ENCODE measurements at places on chromosomes 16 and 17.

GRCh38 chr16:79186196-79186595, 414.3 kb downstream of the MAF start:
- no peak for DNase-seq

DNA sequence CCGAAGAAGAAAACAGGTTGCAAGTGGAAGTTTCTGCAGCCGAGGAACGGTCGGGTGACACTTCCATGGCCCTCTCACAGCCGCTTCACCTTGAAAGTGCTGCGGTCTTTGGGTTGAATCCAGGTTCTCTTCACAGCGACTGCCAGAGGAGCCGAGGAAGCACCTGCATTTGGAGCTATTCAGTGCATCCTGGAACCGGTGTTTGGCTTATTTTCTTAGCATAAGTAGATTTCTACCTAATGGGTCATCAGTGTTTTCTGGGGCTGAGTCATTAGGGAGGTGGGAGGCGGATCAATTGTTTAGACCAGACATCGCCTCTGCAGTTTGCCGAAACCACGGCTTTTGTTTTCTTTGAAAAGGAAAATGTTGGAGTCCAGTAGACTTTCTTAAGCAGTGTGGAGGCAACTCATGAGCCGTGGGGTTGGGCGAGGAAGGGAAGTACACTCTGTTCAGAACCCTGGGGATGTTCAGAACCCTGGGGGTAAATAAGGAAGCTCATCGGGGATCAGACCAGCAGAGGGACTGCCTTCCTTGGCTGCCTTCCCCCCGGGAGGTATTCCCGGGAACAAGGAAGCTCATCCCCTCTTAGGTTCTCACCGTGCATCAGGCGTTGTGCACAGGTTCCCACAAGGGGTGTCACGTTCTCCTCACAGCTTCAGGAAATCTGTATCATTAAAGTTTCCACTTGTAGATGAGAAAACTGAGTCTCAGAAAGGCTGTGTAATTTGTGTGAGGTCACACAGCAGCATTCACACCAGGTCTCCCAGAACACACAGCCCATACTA, 361.5 kb downstream of the SNX29 start:
- no peak for DNase-seq

DNA sequence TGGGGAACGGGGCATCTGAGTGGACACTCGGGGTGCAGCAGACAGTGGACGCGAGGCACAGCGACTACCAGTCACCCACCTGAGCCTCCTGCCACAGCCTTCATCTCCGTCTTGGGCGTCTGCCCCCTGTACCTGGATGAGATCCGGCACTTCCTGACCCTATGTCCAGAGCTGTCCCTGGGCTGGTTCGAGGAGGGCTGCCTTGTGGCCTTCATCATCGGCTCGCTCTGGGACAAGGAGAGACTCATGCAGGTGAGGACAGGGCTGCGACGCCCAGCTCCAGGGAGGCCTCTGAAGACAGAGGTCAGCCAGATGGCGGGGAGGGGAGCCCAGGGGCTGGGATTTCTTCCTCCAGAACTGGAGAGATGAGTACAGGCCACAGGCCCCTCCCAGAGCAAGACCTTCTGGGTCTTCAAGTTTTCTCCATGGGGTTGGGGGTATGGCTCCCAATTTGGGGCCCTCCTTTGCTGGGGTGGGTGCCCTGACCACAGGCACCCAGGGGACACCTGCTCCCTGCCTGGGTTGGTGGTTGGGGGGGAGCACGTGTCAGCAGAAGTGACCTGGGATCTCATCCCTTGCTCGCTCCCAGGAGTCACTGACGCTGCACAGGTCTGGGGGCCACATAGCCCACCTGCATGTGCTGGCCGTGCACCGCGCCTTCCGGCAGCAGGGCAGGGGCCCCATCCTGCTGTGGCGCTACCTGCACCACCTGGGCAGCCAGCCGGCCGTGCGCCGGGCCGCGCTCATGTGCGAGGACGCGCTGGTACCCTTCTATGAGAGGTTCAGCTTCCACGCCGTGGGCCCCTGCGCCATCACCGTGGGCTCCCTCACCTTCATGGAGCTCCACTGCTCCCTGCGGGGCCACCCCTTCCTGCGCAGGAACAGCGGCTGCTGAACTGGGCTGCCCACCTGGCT, 1.9 kb downstream of the AANAT start:
- no peak for DNase-seq

DNA sequence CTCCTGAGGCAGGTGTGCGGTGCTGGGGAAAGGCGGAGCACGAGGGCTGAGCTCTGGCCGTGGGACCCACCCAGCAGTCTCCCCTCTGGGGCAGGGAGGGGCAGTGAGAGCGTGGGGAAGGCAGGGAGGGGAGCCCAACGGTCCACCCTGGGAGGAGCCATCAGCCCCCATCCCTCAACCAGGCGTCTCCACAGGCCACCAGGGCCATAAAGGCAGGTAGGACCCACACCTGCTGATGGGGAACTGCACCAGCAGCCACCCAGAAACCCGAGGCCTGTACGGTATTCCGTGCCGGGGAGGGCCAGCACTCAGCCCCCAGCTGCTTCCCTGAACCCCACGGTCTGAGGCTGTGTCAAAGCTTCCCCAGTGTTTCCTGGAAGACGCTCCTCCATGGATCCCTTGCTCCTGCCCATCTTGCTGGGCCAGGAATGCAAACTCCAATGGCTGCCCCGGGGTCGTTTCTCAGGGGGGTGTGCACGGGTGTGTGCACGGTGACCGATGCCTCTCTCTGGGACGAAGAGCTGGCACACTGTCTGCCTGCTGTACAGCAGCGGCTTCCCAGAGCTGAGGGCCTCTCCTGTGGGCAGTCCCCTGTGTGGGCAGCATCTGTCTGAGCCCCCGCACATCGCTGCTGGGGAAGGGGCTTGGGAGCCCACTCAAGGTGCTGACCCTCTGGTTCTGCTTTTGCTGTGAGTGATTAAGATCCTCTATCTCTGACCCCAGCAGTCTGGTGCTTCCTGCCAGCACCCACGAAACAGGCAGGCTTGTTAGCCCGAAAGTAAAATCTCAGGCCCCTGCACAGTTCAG, 17.2 kb upstream of the METRNL start:
- peak; percentile 67 for DNase-seq

- peak; percentile 80 for DNase-seq
These were observed 155.6 kb upstream of the PLCG2 start for GRCh38 chr16:81623365-81624102.

DNA sequence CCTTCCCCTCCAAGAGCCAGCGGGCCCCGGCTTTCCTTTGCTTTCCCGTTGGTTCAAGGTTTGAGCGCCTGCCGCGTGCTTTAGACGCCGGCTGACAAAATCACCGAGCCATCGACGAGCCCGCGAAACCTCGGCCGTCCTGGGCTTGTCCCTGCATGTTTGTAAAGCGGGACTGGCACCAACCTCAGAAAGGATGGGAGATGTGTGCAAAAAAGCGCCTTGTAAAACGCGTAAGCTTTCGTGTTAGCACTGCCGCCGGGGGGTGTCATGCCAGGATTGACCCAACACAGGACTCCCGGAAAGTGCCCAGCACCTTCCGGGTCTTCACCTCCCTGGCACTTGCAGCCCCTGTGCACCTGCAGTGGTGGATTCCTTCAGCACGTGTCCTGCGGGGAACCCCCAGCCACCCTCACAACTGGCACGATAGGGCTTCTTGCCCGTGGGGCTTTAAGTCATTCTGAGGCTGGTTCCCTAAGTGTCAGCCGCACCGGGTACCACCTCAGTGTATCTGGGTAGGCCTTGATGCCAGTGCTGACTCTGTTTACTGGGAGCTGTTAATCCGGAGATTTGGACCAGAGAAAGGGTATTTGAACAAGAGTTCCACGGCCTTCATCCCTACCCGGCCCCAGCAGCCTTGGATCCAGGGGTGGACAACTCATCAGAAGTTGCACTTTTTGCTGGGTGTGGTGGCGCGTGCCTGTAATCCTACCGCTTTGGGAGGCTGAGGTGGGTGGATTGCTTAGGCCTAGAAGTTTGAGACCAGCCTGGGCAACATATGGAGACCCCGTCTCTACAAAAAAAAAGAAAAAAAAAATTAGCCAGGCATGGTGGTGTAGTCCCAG, 817 bp downstream of the NDUFAF8 start:
- peak; percentile 55 for DNase-seq
